ENCODE measurements at places on chromosomes 13 and 19. TPM values are rescaled to one million over a fixed set of nuclear protein-coding genes. Genes with fewer than 3 reads are reported as not detected.

The IRF2BP1 gene
- total RNA-seq, result 28.0 TPM

The SAFB2 gene
- 12.6 TPM for total RNA-seq

The OR4F17 gene
- total RNA-seq, result not detected

The WDR87 gene
- total RNA-seq, result not detected

The SIGLEC9 gene
- total RNA-seq, result not detected

The ZNF814 gene
- 4.2 TPM for total RNA-seq

The KCNRG gene
- 0.28 TPM for total RNA-seq

The SELENOV gene
- total RNA-seq, result not detected

The IGSF23 gene
- not detected for total RNA-seq

The EHD2 gene
- total RNA-seq, result 124 TPM

The GPR183 gene
- 0.07 TPM for total RNA-seq

The PDX1 gene
- not detected for total RNA-seq

The UBL3 gene
- total RNA-seq, result 9.3 TPM

The OLFM2 gene
- total RNA-seq, result 4.3 TPM

The KCNN4 gene
- 12.9 TPM for total RNA-seq

The KLF5 gene
- 124 TPM for total RNA-seq

The KLF2 gene
- total RNA-seq, result 1.1 TPM

The LYPD5 gene
- total RNA-seq, result 3.1 TPM

The TMC4 gene
- total RNA-seq, result 12.8 TPM

The METTL21C gene
- not detected for total RNA-seq

The ZNF878 gene
- total RNA-seq, result 0.21 TPM

The CD33 gene
- not detected for total RNA-seq

The SIGLEC5 gene
- not detected for total RNA-seq

The GPI gene
- 386 TPM for total RNA-seq

The ZNF154 gene
- total RNA-seq, result 0.28 TPM

The PRODH2 gene
- total RNA-seq, result not detected

The COMP gene
- total RNA-seq, result not detected

The IGLON5 gene
- not detected for total RNA-seq

The PSG6 gene
- total RNA-seq, result not detected

The PSG11 gene
- not detected for total RNA-seq

Data from airway epithelial cell (primary cell).